ENCODE measurements at places on chromosomes 16 and 17.

DNA sequence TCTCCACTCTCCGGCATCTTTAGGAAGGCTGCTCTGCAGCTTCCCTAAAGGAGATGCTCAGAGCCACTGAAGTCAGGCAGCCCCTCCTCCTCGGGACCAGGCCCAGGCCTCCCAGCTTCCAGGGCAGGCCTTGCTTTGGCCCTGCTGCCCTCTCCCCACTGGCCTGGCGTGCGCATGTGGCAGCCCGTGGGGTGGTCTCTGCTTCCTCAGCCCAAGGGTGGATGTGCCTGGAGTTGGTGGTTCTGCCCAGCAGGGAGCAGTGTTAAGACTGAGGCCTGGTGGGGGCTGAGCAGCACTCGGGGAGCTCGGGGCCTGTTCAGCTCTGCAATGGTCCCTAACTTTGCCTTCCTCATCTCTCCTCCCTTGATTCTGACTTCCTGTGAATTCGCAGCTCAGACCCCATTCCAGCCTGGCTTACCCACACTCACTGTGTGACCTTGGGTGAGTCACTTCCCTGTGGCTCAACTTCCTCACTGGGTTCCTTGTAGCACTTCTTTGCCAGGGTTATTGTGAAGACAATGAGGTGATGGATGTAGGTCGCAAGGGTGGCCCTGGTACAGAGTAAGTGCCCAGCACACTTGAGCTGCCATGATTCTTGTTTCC, 63.2 kb downstream of the NKD1 start:
- DNase-seq = no peak

GRCh38 chr17:5422505-5422904, 2.5 kb downstream of the RPAIN start:
- no peak for DNase-seq

- DNase-seq = no peak
These were observed 83.8 kb downstream of the FOXL1 start for GRCh38 chr16:86662195-86662594.

GRCh38 chr16:85136702-85137322, 24.5 kb upstream of the CIBAR2 start:
- no peak for DNase-seq

DNA sequence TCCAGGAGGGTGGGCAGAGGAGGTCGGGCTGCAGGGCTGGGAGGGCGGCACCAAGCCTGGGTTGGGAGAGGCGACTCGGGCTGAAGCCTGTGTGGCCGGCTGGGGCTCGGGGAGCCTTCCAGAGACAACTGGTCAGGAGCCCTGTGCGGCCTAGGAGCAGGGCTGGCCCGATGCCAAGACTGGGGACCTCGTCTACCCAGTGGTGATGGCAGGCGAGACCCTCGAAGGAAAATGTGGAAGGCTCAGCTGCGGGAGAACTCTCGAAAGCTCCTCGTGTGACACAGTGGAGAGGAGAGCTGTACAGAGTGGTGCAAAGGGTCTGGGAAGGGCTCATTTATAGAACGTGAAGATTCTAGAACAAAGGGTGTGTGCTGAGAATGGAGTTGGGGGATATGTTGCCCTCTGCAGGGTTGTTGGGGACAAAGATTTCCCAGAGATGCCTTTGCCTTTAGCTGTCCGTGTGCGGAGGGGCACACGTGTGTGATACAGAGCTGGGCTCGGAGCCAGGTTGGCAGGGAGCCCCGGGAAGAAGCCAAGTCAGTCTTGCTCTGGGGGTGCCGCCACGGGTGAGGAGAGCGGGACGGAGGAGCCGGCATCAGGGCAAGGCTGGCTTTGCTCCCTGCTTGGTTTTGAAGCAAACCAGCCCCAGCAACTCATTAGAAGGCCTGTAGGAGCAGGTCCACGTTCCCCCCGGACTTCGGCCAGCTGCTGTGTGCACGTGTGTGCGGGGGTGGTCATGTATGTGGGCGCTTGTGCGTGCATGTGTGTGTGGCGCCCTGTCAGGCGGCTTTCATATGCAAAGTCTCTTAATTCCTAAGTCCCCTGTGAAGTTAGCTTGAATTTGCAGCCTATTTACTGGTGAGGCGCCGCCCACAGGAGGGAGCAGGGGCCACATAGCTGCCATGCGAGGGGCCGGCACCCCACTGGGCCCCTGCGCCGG, 132.4 kb upstream of the CHMP6 start:
- DNase-seq = no peak

DNA sequence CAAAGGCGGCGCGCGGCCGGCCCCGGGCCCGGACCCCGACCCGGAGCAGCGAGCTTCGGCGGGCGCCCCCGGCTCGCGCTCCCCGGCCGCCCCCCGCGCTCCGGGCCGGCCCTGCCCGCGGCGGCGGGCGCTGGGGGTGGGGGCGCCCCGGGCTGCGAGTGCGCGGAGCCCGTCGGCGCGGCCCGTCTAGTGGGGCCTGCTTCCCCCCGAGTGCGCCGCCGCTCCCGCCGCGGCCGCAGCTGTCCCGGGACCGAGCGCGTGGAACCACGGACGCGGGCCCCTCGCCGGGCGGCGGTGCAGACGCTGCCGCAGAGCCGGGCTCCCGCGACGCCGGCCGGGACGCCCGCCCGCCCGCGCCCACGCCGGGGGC, 308 bp downstream of the ADCY9 start:
- DNase-seq = no peak

GRCh38 chr17:57440522-57441269, 184.4 kb downstream of the MSI2 start:
- peak; percentile 75 for DNase-seq

GRCh38 chr16:57373117-57373947, 1.0 kb downstream of the CX3CL1 start:
- DNase-seq = no peak

- no peak for DNase-seq
These were observed 82.1 kb downstream of the CFDP1 start for GRCh38 chr16:75351183-75351582.

- DNase-seq = no peak
These were observed 141.5 kb downstream of the IRF8 start for GRCh38 chr16:86040496-86040895.

DNA sequence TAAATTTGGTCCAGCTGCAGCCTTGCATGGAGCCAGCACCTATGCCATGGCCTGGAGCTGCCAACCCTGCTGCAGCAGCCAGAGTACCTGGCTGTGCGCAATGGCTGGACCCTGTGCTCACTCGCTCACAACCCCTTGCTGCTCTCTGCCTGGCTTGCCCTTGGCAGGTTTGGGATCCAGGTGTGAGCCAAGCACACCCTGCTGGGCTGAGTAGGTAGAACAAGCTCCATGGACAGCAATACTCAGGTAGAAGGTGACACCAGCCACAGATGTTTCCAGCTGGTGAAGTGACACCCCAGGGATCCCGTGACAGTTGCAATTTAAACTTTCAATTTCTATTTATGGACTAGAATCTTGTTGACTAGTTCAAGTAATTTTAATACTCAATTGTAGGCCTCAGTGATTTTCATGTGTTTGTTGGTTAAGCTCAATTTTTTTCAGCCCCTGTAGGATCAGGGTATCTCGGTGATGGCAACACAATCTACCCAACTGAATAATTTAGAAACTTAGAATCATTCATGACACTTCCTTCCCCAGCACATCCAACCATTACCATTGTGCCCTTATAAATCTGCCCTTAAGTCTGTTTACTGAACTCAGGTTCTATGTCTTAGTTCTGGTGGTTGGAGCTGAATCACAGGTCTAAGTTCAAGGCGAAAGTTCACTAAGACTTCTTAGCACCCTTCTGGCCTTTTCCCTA, 480.0 kb downstream of the PMP22 start:
- no peak for DNase-seq

GRCh38 chr16:77434530-77435271, at the start of gene ADAMTS18:
TSS of gene ADAMTS18 (minus strand) at chr16:77435034. CDS start at chr16:77434695, 339 bp downstream.
- no peak for DNase-seq

GRCh38 chr16:62751218-62751617, 715.0 kb upstream of the CDH8 start:
- no peak for DNase-seq

- DNase-seq = peak; percentile 69
These were observed 231.9 kb downstream of the SEC14L1 start for GRCh38 chr17:77372444-77373298.

DNA sequence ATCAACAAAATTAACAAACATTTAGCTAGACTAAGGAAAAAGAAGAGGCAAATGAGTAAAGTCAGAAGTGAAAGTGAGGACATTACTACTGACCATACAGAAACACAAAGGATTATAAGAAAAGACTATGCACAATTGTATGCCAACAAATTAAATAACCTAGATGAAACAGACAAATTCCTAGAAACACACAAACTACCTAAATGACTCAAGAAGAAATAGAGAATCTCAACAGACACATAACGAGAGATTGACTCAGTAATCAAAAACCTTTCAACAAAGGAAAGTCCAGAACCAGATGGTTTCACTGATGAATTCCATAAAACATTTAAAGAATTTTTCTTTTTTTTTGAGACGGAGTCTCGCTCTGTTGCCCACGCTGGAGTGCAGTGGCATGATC, 35.7 kb upstream of the MYLK3 start:
- DNase-seq = peak; percentile 61

DNA sequence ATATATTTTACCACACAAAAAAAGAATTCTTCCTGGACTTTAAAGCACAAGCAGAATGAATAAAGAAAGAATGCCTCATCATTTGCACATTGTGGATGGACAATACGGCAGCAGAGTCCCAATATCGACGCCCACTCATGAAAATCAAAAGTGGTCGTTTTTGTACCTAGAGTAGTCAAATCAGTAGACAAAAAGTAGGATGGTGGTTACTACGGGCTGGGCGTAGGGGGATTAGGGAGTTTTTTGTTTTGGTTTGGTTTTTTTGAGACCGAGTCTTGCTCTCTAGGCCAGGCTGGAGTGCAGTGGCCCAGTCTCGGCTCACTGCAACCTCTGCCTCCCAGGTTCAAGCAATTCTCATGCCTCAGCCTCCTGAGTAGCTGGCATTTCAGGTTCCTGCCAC, 8.6 kb upstream of the CENPV start:
- no peak for DNase-seq

DNA sequence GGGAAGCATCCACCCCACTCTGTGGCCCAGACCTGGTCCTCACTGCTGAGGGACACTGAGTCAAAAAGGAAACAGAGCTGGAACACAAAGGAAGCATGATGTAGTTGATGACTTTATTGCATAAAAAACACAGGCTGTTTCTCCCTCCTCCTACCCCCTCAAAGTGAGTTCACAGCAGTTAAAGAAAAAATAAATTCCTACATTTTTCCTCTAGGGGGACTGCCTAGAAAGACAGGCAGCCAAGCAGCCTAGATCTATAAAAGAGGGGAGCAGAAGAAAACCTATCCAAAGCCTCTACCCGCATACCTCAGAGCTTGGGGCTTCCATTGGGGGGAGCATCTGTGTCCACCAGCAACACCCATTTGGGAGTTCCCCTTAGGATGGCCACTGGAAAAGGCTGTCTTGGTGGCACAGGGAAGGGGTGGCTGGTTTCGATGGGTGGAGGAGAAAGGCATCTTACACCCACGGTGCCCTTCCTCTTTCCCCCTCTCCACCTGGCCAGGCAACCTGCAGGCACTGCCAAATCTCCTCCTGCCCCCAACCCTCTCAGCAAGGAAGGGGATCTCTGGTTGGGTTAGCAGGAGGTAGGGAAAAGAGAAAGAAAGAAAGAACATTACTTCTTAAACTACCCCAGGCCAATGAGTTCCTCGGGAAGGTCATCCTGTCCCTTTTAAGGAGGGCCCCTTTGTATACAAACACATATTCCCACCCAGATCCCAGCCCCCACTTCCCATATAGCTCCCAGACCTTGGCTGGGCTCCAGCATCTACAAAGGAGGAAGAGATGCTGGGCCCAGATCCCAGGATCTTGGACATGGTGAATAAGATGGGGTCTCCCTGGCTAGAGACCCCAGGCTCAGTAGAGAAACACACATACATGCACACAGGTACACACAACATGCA, 4.0 kb upstream of the SCRN2 start:
- no peak for DNase-seq

GRCh38 chr16:68512183-68512582, 26.9 kb upstream of the ZFP90 start:
- DNase-seq = no peak
